ENCODE measurements at places on chromosomes 2 and 18.

GRCh38 chr2:39494784-39495251 is 57.7 kb upstream of the MAP4K3 start:
- no peak for DNase-seq

DNA sequence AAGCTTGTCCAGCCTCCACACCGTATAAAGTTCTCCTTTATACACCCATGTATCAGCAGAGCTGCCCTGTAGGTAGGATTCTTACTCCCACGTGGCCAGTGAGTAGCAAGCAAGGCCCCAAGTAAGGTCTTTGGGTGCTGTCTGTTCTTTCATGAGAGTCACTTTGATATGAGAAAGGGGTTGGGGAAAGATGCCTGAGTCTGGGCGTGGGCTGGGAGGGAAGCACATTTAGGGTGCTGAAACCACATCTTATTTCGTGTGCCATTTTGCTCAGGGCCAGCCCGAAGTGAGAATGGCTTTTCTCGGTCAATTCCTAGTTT is 436 bp upstream of the ITPRIPL1 start:
- no peak for DNase-seq

- DNase-seq, result no peak
These were observed 137.7 kb upstream of the HAAO start for GRCh38 chr2:42930025-42930581.

DNA sequence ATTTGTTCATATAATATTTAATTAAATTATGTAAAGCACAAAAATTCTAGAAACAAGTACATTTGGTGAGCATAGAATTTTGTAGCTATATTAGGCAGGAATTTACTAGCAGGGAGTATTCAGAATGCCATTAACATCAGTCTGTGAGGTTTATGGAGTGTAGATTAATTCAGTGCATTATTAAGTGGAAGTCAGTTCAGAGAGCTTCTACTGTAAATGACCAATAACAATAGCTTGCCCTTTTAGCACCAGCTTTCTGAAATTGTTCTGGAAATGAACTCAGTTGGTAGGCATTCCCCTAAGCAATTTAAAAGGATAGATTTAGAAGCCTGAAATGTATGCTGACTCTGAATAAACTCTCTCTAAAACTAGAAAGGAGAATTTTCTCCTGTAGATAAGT is 208.2 kb upstream of the CNTNAP5 start:
- DNase-seq, result no peak

DNA sequence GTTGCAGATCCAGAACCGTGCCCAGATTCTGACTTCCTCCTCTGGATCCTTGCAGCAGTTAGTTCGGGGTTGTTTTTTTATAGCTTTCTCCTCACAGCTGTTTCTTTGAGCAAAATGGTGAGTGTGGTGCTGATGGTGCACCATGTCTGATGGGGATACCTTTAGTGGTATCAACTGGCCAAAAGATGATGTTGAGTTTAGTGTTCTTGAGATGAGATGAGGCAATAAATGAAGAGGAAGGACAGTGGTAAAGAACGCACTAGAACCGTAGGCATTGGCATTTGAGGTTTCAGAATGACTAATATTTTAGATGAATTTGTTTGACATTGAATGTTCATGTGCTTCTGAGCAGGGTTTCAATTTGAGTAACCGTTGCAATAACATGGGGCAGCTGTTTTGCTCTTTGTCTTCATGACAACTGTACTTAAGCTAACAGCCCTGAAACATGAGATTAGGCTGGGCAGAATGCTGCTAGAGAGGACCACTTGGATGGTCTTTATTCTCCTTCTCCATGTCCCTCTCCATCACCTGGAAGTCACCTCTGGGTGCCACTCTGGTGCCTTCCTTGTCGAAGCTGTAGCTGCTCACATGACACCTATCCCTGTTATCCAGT is 3.9 kb downstream of the CTLA4 start:
- no peak for DNase-seq

GRCh38 chr2:54260241-54260595 is 4.2 kb upstream of the TSPYL6 start:
- DNase-seq, result no peak

DNA sequence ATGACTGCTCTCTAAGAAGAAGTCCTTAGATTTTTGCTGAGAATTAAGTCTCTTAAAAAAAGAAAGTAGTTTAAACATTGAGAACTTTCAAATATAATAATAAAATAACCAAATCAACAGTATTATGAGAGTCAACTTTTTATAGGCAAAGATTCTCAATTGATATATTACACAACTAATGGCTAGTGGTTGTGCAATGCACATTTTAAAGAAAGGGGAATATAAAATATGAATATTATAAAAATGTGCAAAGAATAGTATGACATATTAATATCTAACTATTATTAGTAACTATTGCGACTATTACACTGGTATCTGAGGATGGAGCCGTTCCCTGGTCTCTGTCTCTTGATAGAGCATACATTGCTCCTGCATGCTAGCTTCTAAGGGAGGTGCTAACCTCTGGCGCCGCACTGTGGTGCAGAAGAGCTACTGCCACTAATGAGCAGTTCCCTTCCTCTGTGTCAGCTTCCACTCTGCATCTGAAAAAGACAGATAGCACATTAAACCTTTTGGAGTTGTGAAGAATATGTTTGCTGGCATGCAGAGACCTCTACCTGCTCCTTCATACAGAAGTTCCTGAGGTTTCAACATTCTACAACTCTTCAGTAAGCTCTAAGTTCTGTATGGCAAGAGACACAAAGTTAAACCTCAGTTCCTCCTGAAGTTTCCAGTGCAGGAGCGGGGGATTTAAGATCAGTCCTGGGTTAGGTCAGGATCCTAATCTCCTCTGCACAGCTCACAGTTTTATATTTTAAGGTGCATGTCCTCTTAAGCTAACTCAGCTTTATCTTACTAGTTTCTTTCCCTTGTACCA is 3.5 kb upstream of the SLC9A2 start:
- no peak for DNase-seq

GRCh38 chr2:236166796-236167296 is 1.3 kb downstream of the GBX2 start:
- DNase-seq, result no peak

DNA sequence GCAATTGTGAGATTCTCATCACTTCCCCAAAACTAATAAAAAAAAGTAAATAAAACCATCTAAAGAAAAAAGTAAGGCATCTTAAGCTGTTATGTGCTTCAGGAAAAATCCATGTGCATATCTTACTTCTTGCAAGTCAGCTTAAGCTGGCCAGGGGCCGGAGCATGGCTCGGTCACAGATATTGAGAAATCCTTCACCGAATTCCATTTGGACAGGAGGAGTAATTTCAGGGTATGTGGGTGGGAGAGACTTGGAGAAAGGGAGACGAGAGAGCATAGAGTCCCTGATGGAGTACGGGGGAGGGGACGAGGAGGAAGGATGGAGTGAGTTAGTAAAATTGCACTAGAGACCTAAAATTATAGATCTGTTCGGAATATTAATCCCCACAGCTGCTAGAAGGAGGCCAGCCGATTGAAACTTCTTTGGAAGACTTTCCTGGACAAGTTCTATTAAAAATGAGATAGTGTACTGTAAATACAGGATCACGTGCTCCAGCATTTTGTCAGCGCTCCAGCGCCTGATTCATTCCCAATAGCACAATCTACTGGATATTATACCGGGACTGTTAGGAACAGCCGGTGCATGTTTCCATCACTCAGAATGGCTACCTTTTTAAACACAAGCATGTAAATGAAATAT is 438.5 kb downstream of the ZNF516 start:
- DNase-seq, result peak; percentile 74

Measured in right forelimb (tissue), 1 donor.